GM03348 (cell line): ENCODE measurements at places on chromosomes 4 and X.

DNA sequence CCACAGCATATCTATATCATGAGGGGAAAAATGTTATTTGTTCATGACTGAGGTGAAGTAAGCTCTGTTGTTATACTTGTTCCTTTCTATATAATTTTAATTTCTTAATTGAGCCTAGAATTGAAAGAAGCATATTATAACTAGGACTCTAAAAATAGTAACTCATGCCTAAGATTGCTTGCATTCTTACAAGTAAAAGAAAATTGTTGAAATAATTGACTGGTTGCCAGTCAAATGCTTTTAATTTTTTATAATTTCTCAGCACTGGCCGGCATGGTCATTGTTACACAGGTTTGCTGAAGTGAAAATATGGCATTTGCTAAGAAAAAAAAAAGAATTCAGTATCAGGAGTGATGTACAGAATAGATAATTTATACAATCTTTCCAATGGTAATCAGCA lies 104.8 kb downstream of the GASK1B start:
- DNase-seq: peak; percentile 14

DNA sequence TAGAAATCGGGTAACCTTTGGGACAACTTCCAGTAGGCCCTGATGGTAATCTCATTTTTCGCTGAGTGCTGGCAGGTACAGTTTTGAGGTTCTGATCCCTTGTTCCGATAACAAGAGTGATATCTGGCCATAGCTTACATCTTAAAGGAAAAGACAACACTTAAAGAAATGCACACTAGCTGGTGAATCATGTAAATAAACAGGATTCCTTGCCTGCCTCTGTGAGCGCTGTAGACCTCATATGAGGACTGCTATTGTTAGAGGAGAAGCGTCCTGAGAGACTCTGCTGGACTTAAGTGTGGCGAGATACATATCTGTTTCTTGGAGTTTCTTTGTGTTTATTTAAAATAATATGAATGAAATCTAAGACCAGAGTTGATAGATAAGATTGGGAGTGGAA lies 149.3 kb upstream of the SLC4A4 start:
- DNase-seq: no peak

GRCh38 chrX:108426262-108426661 lies 12.0 kb downstream of the COL4A6 start:
- no peak for DNase-seq

GRCh38 chr4:52621567-52621966 lies 37.5 kb downstream of the USP46 start:
- DNase-seq: no peak

GRCh38 chrX:153941336-153942252 lies 2.8 kb downstream of the RENBP start:
- DNase-seq: no peak

GRCh38 chr4:89422441-89422990 lies 114.9 kb upstream of the GPRIN3 start:
- DNase-seq: no peak

DNA sequence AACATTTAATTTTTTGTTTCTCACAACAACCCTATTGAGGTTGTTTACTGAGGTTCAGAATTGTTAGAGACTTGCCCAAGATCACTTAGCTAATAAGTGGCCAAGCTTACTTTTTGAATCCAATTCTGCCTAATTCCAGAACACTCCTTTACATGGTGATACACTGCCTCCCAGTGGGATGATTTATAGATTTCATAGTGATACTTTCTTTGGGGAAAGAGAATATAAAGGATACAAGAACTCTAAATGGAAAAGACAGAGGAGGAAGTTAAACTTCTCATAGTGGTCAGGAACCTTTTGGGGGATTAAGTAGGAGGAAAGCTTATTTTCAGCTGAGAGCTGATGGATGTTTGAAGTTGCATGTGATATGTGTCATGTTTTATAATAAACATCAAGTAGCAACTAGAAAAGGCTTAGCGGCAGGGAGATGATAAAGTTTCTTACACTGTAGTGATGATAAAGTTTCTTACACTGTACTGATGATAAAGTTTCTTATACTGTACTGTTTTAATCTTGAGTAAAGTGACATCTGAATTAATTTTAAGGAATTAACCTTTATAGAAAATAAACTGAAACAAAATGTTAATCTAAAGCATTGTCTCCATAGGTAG lies 15.3 kb downstream of the STAG2 start:
- DNase-seq: peak; percentile 10

DNA sequence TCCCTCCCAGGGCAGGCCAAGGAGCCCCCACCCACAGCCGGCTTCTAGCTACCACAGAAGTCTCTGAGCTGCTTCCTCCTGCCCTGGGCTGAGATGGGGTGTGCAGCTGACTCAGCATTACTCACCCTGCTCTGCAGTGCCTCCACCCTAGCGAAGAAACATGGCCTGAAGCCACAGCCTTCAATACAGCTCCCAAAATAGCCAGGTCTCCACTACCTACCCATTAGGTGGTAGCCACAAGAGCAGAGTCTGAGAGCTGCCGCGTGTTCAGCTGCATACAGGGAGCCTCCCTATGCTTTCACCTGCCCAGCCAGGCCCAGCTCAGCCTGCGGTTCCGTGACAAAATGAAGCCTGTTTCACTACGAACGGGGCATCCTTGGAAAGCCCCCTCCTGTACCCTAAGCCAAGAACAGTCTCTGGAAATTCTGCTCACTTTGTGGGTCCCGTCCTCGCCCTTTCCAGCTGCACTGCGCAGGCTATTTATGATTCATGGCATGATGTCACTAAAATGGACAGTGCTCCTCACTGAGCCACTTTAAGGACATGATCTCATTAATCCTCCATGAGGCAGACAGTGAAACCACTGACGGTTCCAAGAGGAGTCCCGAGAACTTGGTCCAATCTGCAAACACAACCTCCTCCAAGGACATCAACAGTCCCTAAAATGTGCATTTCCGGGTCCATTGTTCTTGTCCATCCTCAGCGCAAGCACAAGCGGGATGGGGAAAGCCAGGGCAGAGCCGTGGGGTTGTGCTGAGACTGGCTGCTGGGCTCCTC lies 20.2 kb downstream of the WDR1 start:
- DNase-seq: peak; percentile 91

DNA sequence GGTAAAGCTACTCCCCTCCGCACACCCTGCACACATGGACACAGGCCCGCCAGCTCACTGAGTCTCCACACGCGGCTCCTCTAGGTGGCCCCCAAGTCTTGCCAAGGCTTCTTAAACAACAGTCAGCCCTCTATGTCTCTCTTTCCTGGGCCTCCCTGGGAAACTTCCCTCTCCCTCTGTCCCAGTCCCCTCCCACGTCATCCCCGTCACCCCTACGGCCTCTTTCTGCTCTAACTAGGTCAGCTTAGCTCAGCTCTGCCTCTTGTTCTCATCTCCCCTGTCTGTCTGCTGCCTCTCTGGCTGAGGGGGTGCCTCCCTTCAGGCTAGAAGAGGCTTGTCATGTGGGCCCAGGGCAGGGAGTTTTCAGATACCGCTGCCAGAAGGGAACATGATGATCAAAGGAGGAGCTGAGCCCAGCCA lies 38.8 kb downstream of the SEPTIN6 start:
- DNase-seq: no peak

- DNase-seq: peak; percentile 46
These were observed 29.9 kb downstream of the CPEB2 start for GRCh38 chr4:15031993-15032675.

GRCh38 chr4:114019276-114019968 lies 40.0 kb upstream of the ARSJ start:
- DNase-seq: no peak

GRCh38 chr4:186584912-186585311 lies 29.5 kb upstream of the MTNR1A start:
- DNase-seq: no peak
